ENCODE measurements at places on chromosomes 7 and 10.
A peak's percentile ranks its signal among the peaks of the same experiment; 100 is the strongest.

DNA sequence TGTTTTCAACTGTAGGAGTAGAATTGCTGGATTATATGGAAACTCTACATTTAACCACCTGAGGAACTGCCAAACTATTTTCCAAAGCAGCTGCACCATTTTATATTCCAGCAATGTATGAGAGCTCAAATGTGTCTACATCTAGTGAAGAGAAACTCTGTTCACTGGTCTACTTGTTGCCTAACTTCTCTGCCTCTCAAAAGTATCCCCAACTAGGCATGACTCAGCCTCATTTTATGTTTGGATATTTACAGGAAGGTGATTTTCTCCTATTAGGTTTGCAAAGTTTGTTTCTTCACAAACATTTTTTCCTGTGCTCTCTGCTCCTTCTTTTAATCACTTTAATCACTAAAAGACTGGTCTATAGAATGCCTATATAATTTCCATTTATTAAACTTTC, 37.1 kb upstream of the SRI start:
- DNase-seq, result no peak

DNA sequence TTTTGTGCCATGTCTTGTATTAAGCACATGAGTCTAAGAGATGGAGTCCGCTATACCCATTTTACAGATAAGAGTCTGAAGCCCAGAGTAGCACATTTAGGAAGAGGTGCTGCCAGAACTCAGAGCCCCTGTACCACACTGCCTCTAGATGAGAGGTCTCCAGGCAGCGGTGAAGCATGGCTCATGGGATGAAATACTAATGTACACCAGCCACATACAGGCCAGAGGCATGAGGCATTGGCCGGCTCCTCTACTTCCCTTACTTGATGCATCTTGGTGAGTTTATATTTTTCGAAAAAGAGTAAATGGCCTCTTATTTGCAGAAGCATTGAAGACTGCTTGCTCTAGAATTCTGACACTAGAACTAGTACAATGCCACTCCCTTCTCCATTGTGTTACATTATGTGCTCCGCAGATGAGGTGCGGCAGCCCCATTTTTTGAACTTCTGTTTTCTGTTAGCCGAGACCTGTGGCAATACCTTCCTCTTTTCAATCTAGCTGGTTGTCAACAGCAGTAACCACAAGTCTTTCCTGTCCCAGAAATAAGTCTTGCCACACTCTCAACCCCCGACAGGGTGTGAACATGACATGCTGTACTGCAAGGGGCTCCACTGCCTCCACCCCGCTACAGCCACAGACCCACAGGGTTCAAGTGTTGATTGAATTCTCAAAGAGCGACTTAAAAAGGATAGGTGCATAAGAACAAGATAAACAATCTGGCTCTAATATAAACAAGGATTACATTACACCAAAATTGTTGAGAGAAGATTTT, 145.3 kb downstream of the CELF2 start:
- no peak for DNase-seq

- DNase-seq, result no peak
Observed at GRCh38 chr7:120731271-120731670, 126.7 kb downstream of the TSPAN12 start.

DNA sequence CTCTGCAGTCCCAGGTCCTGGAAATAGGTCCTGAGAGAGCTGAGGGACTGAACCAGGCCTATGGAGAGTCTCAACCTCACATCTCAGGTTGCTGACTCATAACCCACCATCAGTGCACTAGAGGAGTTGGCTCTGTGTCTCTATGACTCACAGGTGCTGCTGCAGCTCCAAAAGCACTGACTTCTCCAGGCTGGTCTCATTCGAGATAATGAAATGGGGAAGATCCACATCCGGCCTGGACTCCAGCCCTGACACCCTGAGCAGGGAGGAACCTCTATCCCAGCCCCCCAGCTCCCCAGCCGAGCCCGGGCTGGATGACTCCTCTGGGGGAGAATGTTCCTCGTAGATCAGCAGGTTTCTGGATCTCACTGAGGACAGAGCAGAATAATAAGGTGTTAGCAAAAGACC, 35.5 kb upstream of the DGKI start:
- DNase-seq, result no peak

DNA sequence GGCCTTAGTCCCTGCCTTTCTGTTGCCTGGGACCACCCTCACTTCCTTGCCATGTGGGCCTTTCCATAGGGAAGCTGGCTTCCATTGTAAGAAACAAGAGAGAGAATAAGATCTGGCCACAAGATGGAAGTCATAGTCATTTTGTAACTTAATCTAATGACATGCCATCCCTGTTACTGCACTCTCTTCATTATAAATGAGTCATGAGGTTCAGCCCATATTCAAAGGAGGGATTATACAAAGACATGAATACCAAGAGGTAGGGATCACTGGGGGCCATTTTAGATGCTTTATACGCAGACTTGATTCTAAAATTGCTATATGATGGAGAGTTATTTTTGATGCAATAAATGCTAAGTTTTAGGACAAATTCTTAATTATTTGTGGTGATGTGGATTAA, 75.2 kb upstream of the CELF2 start:
- DNase-seq, result no peak

- DNase-seq, result no peak
Observed at GRCh38 chr7:149302222-149302621, 40.2 kb downstream of the ZNF783 start.

DNA sequence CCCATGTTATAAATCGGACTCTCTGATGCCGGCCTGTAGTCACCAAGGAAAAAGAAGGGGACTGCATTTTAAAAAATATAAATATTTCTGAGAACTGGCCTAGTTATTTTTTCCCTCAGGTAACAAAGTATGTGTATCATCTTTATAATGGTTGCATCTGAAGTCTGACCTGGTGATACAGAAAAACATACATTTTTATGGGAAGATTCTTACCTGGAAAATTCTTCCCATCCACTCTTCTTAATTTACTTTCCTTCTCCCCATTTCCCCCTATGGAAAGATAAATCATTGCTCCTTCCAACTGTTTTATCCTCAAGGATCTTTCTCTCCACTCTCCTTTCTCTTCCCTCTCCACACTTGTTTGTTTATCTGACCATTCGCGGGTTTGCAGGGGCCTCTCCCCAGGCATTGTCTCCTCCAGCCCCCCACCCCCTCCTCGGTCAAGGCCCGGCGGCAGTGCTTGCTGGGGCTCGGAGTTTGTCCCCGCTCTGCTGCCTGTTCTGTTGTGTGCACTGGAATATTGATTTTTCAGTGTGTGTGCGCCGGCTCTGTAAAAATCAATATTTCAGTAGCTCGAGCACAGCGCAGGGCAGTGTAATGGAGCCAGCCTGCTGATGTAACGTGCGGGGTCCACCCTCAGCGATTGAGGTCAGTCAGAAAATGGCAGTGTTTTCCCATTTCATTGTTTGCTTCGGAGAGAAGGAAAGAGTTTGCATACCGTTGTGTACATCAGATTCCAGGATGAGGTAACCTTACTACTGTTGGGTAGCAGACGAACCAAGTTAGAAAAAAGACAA, 199.5 kb upstream of the NFE2L3 start:
- DNase-seq, result peak; percentile 48

DNA sequence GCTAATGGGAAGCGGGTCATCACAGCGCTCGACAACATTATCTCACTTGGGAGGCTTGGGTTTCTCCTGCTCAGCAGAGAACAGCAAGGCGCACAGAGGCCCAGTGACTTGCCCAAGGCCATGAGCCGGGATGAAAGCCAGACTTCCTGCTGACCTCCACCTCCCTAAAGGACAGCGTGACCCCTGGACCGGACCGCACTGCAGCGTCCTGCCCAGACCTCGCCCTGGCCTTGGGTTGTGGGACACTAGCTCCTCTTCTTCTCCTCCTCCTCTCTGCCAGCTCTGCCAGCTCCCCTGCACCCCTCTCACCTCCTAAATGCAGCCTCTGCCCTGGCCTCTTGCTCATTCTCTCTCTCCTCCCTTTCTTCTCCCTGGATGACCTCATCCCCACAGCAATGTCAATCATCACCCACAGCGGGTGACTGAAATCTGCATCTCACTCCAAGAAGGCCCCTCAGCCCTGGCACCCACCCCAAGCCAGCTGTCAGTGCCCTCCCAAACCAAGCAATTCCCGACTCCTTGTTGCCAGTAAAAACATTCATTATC, 19.4 kb downstream of the SPOCK2 start:
- DNase-seq, result no peak

- no peak for DNase-seq
Observed at GRCh38 chr10:102696736-102697135, 17.5 kb downstream of the ARL3 start.

DNA sequence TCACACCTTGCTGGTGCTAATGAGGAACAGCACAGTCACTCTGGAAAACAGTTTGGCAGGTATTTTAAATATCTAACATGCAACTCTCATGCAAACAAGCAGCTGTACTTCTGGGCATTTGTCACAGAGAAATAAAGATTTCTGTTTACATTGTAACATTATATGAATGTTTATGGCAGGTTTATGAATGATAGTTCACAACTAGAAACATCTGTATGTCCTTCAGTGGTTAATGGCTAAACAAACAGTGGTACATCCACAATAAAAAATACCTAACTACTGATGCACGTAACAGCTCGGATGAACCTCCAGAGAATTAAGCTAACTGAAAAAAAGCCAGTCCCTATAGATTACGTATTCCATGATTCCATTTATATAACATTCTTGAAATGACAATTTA, 109.6 kb downstream of the GPR37 start:
- no peak for DNase-seq

- DNase-seq, result no peak
Observed at GRCh38 chr7:149459201-149459539, 1.7 kb downstream of the ZNF777 start.

- DNase-seq, result no peak
Observed at GRCh38 chr10:103660364-103661197, 167.1 kb downstream of the NEURL1 start.

DNA sequence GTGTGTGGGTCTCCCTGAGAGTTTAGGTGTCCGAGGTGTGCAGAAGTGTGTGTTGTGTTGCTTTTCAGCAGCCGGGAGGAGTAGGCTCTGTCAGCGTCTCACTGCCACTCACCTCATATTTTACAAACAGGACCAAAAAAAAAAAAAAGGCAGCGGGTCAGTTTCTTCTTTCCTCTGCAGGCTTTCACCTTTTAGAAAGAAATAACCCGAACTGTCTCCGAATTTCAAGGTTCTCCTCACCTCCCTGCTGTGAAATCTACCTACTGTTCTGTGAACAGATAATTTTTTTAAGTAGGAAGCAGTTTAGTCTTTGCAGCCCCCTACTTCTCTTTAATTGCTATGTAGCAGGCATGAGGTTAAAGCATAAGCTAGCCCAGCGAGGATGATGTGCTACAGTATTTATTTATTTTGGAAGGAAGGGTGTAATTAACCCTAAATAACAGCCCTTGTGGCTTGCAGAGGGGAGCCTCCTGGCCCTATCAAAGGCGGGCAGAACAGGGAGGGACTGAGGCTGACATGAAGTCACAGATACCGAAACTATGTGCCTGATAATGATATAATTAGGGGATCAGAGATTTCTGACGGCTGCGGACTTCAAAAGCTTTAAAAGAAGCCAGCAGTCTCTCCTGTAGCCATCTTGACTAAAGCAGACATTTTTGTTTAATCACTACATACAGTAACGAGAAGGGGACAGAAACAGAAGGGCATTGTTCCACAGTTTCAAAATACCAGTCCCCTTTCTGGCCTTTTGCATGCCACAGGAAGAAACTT, 1.6 kb downstream of the BAMBI start:
- DNase-seq, result no peak

- DNase-seq, result no peak
Observed at GRCh38 chr7:149871576-149871975, 2.2 kb upstream of the ATP6V0E2 start.

DNA sequence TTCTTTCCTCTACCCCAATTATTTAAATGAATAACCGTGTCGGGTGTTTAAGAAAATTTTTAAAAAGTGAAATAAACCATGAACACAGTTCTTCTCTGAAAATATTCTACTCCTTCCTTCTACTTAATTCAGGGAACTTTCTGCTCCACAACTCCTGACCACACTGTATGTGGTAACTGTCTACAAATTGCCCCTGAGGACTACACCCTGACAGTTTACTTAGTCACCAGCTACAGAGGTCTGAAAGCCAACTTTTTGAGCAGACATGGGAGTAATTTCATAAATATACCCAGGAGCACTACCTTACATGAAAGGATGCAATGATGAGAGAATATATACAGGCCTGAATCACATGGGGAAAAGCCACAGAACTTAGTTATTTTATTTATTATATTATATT, 523.2 kb upstream of the SORCS1 start:
- DNase-seq, result no peak

GRCh38 chr7:18553605-18554003, 58.1 kb downstream of the HDAC9 start:
- no peak for DNase-seq

DNA sequence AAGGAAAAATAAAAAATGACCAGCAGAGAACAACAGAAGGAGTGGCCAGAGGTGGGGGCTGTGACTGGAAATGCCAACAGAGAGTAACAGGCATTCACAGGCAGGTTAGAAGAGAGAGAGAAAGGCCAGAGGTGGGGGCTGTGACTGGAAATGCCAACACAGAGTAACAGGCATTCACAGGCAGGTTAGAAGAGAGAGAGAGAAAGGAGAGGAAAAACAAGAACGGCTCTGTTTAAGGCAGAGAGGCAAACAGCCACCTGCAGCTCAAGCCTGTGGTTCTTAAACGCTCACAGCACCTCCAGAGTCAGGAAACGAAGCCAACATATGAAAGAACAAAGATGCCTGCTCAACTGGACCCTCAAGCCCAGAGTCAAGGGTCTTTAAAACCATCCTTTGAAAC, 39.5 kb upstream of the DGKI start:
- no peak for DNase-seq

DNA sequence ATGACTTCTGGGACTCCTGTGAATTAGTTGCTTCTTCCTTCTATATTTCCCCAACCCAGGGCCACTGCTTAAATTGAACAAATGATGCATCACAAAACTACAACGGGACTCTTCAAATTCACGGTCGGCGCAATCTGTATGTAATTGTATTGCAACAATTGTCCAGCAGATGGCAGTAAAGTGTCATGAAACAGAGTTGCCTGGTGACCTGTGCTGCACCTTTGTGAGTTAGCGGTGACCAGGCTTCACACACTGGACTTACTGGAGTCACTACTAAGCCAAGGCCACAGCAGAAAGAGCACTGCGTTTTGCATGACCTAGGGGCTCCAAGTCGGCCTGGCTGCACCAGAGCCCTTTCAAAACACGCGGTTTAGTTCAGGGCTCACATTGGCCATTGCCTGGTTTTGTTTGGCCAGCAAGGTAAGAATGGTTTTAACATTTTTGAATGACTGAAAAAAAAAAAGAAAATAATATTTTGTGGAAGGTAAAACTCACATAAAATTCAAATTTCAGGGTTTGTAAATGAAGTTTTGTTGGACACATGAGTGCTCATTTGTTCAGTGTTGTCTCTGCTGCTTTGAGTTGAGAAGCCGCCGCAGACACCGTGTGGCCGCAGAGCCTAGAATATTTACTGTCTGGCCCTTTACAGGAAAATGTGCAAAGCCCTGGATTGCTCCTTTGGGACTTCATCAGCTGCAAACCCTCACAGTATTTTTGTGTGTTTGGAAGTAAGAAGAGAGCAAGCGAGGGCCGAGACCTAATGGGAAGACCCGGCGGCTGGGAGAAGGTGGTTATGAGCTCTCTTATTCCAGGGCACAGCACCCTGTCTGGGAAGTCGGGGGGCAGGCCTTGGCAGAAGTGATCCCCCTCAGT, 23.2 kb upstream of the ZNF32 start:
- DNase-seq, result no peak

- no peak for DNase-seq
Observed at GRCh38 chr10:132373241-132373955, 23.6 kb upstream of the PWWP2B start.

GRCh38 chr10:110392868-110393740, 88.4 kb upstream of the SMNDC1 start:
- DNase-seq, result no peak

- no peak for DNase-seq
Observed at GRCh38 chr7:122468945-122469344, 164.4 kb upstream of the FEZF1 start.

Data from NCI-H2107 (cell line).